Retinal pigment epithelial cell (primary cell): ENCODE measurements at places on chromosomes 12 and 14.

DNA sequence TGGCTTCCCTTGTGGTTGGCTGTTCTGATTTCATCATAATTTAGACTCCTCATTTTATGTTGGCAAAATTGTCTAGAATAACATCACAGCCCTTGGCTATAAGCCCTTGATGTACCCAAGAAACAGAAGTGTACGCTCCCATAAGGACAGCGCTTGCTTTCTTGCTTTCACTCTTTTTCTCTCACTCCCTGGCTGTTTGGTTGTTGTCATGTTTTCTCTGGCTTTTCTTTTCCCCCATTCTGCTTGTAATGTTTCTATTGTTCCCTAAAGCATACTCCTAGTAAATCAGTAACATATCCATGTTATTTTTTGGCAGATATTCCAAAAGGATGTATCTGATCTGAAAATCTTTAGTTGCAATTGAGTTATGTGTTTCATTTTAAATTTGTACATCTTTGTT is 530.5 kb downstream of the NOVA1 start:
- no peak for DNase-seq

DNA sequence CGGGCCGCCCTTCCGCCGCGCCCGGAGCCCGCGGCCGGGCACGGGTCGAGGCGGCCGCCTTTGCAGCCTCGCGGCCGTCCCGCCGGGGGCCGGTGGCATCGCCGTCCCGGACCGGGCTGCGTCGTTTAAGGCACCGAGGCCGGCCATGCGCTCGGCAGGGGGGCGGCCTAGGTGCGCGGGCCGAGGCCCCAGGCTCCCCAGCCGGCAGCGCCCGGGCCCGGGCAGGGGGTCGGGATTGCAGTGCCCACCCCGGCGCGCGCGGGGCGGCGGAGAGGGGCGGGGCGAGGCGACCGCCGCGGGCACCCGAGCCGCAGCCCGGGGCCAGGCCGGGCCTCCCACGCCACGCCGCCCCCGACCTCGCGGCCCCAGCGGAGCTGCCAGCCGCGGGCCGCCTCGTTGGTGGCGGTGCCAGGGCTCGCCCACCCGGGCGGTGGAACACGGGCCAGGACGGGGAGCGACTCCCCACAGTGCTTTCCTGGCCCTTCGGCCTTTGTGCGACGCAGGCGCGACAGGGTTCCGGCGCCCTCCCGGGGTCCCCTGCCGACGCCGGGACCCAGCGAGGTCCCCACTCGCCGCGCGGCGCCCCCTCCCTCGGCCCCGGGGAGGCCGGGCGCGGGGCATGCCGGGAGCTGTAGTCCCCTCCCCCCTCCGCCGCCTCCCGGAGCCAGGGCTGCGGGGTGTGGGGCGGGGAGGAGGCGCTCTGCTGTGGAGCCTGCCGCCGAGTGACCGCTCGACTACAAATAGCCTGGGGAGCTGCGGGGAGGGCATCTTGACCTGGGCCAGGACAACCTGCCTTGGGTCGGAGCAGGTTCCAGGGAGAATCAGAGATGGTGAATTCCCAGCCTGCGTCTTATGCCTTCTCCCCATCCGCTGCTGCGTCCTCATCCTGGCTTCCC is 769 bp downstream of the FKBP4 start:
- DNase-seq: no peak

GRCh38 chr12:47820631-47821345 is 1.1 kb upstream of the HDAC7 start:
- peak; percentile 95 for DNase-seq

DNA sequence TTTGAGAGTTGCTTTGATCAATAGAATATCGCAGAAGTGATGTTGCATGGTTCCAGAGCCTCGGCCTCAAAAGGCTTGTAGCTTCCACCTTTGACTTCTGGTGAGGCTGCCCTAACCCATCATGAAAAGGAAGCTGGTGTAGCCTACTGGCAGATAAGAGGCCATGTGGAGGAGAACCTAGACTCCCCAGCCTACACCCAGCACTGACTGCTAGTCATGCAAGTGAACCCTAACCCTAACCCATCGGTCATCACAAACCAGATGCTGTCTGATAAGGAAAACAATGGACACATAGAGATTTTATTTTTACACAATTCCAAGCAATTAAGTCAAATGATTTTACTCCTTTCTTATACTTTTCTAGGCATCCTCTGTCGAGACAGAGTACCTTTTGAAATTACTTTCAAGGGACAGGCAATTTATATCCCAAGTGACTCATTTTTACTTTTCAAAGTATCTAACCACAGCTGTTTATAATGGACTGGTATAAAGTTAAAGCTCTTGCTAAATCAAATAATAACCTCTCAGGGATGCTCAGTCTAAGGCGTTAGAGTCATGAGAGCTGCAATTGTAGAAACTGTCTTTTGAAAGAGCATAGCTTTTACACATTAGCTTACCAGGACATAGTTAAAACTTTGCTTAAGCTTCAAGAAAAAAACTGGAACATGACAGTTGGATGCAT is 17.6 kb downstream of the PTPRB start:
- DNase-seq: no peak

- DNase-seq: no peak
Observed at GRCh38 chr14:29749829-29750228, 177.8 kb downstream of the PRKD1 start.

- no peak for DNase-seq
Observed at GRCh38 chr12:57666897-57667296, 27.0 kb upstream of the OS9 start.

GRCh38 chr12:18752280-18752920 is 14.5 kb downstream of the CAPZA3 start:
- peak; percentile 45 for DNase-seq

DNA sequence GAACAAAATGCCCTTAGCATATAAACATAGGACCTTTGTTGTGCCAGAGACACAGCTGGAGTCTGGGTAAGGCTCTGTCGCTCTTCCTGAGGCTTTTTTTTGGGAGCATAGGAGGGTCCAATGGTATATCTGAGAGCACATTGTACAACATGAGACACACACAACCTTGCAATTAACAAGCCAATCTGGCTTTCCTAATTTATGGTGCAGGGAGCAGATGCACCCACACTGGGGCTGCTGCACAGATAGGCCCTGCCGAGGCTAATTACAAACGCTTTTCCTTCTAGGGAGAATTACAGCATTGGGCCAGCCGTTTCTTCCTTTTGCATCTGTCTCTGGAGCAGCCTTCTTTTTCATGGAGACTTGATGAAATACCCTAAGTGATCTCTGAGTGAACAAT is 75.0 kb upstream of the OVCH1 start:
- DNase-seq: no peak

GRCh38 chr12:65567820-65568219 is 256.5 kb upstream of the HMGA2 start:
- no peak for DNase-seq

DNA sequence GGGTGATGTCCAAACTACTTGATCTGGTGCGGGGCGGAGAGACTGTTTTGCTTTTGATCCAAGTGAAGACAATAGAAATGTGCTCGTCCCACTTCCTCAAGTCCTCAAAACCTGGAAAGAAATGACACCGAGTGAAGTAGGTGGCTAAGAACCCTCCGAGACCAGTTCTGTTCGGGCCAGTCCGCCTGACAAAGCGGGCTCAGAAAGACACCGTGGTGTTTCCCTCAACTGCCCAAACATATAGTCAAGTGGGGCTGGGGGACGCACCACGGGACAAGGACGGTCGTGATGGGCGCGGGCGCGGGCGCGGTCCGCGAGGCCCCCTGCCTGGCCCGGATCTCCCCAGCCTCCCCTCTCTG is 1.6 kb downstream of the PHLDA1 start:
- no peak for DNase-seq

DNA sequence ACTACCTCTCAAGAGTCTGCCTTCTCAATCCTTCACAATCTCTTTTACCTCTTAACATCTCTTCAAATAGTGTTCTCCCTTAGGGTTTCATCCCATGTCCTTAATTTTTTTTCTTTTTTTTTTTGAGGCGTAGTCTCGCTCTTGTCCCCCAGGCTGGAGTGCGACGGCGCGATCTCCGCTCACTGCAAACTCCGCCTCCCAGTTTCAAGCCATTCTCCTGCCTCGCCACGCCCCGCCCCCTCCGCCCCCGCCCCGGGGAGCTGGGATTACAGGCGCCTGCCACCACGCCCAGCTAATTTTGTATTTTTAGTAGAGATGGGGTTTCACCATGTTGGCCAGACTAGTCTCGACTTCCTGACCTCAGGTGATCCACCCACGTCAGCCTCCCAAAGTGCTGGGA is 7.0 kb upstream of the BCAT1 start:
- DNase-seq: no peak

DNA sequence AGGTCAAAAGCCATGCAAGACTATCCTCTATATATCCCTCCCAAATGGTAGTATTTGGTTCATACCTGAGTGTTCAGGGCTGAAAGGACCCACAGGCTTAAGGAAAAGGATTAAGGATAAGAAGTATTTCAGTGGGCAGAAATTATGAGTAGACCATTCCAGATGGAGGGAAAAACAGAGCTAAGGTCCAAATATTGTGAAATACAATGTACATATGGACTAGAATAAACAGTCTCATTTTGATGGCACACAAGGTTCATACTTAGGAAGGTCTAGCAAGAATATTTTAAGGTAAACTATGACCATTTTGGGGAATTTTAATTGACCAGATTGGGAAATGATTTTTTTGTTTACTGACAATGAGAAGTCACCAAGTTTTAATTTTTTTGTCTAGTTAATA is 124.6 kb downstream of the PRKD1 start:
- no peak for DNase-seq

- DNase-seq: no peak
Observed at GRCh38 chr12:65608319-65608916, 215.9 kb upstream of the HMGA2 start.

DNA sequence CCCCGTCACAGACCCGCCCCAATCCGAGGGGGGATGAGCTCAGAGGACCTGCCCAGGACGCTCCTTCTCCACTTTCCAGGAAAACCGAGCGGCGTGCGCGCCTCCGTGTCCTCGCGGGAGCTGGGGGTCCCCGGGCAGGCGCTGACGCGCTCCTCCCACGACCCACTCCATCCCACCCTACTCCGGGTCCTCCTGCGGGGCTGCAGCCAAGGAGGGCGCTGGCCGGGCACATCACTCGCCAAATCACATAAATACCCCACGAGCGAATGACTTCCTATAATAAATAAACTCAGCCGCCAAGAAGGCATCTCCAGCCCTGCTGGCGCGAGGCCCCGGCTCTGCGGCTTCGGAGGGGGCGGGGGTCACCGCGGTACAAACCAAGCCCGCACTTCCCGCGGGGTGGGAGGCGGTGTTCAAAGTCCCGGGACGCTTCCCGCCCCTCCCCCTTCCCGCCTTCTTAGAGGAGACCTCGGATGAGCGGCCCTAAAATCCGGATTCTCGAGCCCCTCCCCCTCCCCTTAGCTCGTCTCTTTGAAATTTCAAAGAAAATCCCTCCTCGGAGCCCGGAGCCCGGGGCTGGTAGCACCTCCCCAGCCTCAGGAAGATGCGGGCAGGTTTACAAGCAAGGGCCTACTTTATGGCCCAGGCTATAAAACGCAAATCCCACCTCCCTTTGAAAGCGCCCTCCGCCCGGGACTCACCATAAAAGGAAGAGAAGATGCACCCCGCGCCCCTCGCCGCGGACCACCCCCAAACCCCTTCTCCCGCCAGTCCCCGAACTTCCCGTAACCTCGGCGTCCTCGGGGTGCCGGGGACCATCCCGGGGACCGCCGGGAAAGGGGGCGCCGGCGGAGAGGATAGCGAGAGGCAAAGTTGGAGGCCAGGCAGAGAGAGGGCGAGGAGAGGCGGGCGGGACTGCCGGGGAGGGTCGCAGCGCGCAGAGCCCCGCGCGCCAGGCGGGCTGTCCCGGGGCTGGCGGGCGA is 712 bp upstream of the FZD10 start:
- DNase-seq: no peak

GRCh38 chr12:2974560-2974971 is 15.4 kb downstream of the TEAD4 start:
- DNase-seq: no peak

GRCh38 chr12:40225984-40226602 is 1.3 kb downstream of the LRRK2 start:
- no peak for DNase-seq

DNA sequence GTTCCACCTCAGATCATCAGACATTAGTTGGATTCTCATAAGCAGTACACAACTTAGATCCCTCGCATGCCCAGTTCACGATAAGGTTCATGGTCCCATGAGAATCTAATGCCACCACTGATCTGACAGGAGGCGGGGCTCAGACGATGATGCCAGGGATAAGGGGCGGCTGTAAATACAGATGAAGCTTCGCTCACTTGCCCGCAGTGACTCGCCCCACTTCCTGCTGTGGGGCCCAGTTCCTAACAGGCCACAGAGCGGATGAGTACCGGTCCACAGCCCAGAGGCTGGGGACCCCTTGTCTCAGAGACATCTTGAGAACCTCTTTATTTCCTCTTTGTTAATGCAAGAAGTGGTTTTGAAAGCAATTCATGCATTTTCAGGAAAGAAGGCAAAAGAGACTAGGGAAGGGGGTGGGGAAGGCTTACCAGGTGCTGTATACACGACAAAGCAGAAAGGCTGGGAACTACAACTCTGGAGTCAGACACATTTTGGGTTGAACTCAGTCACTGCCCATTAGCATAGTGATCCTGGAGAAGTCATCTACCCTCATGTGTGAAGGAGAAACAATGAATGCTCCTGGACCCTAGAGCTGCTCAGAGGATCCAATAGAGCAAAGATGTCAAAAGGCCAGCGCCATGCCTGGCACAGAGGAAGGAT is 68.7 kb downstream of the EID3 start:
- no peak for DNase-seq

DNA sequence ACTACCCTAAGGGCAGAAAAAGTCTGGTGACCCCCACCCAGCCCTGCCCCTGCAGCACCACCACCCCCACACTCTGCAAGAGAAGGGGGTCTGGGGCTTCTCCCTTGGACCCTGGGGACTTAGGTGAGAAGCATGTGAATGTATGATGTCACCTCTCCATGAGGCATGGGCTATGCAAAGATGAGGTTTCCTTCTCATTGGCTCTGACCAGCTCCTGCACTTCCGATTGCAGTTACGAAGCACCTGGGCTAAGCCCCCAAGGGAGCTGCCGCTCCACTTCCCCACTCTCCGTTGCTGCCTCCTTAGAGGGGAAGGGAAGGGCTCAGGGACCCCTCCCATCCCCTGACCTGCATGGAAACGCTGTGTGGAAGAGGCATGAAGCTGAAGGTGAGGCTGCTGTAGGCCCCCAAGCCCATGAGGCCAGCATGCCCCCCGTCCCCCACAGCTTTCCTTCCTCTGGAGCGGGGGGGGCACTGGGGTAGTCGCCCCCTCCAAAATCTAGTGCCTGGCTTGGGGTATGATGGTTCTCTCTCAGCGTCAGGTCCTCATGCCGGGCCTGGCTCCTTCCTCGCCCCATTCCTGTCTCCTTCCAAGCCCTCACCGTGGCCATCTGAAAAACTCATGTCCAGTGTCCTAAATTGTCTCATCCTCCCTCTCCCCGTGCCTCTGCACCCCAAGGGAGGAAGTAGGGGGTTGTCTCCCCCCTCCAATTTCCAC is 5.5 kb upstream of the DDX23 start:
- no peak for DNase-seq

DNA sequence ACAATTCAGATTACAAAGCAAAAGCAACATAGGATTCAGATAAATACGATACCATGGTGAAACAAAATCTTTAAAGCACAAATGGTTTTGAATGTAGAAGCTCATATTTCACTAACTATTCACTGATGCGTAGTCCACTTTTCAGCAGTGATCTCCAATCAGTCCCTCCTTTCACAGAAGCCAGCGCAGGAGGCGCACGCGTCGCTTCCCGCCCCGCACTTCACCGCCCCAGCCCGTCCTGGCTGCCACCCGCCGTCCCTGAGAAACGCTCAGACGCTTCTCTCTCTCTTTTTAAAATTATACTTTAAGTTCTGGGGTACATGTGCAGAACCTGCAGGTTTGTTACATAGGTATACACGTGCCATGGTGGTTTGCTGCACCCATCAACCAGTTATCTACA is 19.8 kb upstream of the CHFR start:
- no peak for DNase-seq

GRCh38 chr12:106170285-106170684 is 31.5 kb upstream of the NUAK1 start:
- DNase-seq: no peak
